Activated gamma-delta T cell treated with Interleukin-2 at 50 U/mL for 16 hours (primary cell): ENCODE measurements at places on chromosomes 4 and X.

GRCh38 chr4:99723612-99724011 is 66.0 kb upstream of the C4orf54 start:
- no peak for DNase-seq

DNA sequence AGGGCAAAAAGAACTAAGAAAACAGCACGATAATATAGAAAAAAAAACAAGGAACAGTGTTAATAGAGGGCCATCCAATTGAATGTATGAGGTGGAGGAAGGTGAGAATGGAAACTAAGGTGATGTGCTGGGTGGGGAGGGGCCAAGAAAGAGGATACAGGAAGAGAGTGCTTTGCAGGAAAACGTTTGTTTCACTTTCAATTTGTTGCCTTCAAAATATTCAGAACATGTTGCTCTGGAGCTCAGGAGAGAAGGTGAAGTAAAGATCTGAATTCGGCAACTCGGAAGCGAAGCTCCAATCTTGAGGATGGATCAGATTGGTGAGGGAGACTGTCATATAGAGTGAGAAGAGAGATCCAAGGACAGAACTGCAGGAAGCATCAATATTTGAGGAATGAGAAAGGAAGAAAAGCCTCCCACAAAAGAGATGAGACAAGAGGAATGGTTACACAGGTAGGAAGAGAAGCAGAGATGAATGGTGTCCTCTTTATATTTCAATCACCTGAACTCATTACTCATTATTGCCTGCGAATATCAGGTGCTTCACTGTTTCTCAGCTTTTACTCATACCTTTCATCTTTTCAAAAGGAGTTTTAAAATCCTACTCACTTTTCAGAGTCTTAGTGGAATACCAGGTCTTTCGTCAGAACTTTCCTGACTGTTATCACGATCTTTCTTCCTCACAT is 14.7 kb upstream of the SEC24D start:
- peak; percentile 39 for DNase-seq

GRCh38 chr4:81833576-81833975 is 361.9 kb upstream of the RASGEF1B start:
- no peak for DNase-seq

- no peak for DNase-seq
Observed at GRCh38 chr4:97504713-97505112, 638.6 kb downstream of the STPG2 start.

- DNase-seq = no peak
Observed at GRCh38 chrX:12065251-12065650, 73.0 kb upstream of the FRMPD4 start.

DNA sequence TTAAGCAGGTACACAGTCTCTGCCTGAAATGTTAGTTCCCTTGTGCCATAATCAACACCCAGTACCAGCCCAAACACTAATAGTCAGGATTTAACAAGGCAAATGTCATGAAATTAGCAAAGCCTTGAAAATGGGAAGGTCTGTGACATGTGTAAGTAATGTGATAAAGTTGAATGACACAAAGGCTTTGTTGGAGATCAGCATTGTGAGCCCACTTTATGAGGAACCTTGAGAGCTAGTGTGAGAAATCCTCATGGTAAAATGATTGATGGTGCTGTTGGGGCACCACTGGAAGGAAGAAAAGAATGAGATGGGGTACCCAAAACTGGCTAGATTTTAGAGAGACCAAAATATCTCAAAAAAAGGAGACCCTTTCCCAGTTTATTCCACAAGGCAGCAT is 3.3 kb upstream of the LIN54 start:
- DNase-seq = no peak

GRCh38 chr4:138598226-138598625 is 356.1 kb upstream of the SLC7A11 start:
- DNase-seq = no peak

GRCh38 chr4:151850791-151851213 is 90.0 kb upstream of the GATB start:
- DNase-seq = no peak

DNA sequence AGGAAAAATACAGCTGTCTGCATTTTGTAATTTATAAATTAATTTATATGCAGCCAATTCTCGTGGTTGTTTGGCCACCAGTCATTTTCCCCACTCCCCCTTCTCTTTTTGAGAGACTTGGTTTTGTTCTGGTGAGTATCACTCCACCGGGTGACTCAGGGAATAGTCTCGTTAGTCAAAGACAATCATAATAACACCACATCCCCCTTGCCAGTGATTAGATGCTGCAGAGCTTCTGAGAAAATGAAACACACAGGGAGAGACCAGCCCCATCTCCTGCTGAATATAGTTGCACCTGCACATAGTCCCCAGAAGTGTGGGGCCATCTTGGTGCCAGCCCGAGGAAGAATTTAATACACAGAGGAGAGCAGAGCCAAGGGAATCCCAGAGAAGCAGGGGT is 8.0 kb upstream of the FNIP2 start:
- DNase-seq = no peak

GRCh38 chr4:160352637-160353036 is 1249.8 kb downstream of the RAPGEF2 start:
- DNase-seq = no peak

GRCh38 chrX:47145395-47146120 is 537 bp downstream of the RBM10 start:
- peak; percentile 27 for DNase-seq

GRCh38 chr4:175932116-175932515 is 120.1 kb upstream of the GPM6A start:
- DNase-seq = no peak

GRCh38 chr4:156825074-156825473 is 146.5 kb downstream of the PDGFC start:
- DNase-seq = no peak

DNA sequence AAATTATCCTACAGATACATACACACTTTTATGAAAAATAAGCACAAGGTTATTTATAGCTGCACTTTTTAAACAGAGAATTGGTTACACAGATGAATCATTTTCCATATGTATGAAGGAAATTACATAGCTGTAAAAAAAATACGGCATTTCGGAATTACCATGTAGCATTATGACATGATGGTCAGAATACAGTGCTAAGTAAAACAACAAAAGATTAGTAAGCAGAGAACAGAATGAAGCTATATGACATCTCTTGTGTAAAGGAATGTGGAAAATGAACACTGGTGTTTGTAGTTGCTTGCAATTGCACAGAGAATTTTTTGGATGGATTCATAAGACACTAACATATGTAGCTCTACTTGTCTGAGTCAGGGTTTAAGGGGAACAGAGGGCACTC is 1222.0 kb upstream of the PRKX start:
- no peak for DNase-seq

DNA sequence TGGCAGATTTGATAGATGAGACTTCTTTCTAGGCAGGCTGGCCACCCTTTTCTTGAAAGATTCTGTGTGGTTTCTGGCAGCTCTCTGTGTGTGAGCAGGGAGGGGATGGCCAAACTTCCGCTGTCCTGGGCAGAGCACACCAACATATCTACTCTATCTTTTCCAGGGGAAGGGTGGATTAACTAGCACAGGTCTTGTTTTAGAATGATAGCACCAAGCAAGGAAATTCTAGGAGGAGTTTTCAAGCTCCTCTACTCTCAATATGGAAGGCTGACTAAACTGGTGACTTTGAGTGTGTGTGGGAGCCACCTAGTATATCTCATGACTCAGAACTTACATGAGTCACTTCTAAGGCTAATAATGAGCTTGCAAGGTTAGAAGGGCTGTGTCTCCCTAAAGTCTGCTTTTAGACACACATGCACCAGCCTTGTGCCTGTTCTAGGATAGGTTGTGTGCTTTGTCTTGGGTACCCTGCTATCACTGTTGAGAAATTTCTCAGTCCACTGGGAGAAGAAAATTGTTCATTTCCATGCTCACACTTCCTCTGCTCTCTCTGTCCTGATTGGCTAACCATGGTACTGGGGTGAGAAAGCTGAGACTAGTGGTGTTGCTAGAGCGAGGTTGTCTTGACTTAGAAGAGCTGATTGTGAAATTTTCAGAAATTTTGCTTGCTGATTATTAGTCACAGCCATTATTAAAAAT is 72.9 kb downstream of the YIPF6 start:
- DNase-seq = no peak

- DNase-seq = no peak
Observed at GRCh38 chr4:156970501-156971164, 966 bp downstream of the PDGFC start.

DNA sequence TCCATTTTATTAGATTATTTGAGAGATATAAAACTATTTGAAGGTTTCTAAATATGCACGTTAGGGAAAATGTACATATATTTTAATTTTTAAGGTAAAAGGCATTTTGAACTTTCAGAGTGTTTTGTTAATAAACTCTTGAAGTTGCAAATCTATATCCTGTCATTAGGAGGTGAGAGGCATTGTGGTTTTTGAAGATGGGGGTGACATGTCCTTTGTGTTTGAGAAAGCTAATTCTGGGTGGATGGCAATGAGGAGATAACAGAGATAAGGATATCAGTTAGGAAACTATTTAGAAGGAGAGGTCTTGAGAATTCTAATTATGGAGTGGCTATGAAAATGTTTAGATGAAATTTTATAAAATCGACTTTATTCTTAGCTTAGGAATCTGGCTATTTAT is 6.1 kb downstream of the STIM2 start:
- no peak for DNase-seq

DNA sequence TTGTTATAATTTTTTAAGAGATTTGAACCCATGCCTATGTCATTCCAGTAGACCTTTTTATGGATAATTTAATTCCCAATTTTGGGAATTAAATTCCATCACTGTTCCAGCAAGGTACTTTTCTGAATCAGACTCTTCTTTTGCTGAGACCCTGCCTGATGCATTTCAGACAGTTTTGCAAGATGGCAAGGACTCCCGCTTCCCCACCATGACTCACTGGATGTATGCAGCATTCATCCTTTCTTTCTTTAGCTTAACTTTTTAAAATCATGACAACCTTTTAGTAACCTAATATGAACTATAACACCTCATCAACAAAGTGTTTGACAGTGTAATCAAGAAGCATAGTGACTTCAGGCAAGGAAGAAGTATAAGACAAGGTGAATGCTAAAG is 178.1 kb upstream of the LEF1 start:
- DNase-seq = no peak

GRCh38 chr4:37002625-37003024 is 241.9 kb upstream of the NWD2 start:
- no peak for DNase-seq

DNA sequence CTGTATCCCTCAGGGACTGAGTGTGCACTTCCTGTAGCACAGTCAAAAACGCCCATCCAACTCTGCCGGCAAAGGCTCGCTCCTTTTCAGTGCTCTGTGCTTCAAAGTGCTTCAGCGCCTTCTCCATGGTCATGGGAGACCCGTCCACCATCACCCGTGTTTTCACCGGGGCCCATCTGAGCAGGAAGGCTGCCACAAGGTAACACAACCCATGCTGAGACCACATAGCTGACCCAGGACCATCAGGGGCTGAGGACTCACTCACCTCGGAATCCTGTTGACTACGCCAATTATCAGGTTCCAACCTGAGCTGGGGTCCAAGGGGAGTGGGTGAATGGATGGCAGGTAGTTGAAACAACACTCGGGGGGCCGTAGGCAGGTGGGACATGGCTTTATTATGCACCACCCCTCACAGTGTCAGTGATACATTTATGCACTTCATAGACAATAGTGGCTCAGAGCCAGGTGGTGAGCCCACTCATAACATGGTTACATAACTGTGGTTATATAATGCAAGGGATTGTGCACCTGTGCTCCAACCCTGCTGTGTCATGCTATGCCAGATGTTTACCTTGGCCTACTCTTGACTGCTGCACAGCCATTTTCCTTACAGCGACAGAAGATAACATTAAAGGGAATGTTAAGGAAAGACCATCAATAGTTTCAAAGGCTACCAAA is 227.8 kb downstream of the ADGRL3 start:
- no peak for DNase-seq

- DNase-seq = no peak
Observed at GRCh38 chr4:46870411-46870810, 38.6 kb downstream of the COX7B2 start.

DNA sequence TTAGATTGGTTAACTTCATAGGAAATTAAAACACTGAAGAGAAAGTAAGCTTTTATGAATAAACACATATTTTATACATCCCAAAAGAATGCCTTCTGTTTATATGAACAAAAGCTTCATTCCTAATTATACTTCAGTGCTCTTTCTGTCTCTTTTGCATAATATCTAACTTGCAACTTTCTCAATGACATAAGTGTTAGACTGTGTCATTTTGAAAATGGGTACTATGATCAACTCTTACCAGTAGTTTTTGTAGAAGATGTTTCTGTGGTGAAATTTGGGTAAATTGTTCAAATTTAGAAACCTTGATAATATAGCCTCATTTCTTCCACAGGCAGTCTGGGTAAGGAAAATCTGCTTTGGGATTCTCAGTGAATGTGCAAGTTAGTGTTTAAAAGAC is 991.4 kb downstream of the CCSER1 start:
- DNase-seq = no peak
